ENCODE measurements at places on chromosomes 3 and 15. TPM values are rescaled to one million over a fixed set of nuclear protein-coding genes. Genes with fewer than 3 reads are reported as not detected.

Gene WDR93
- 3.2 TPM for polyA plus RNA-seq

Gene TGM5
- polyA plus RNA-seq = not detected

Gene PCOLCE2
- polyA plus RNA-seq = 5.0 TPM

Gene CSTA
- 1.5 TPM for polyA plus RNA-seq

Gene FMN1
- 21.0 TPM for polyA plus RNA-seq

Gene TMEM45A
- polyA plus RNA-seq = 27.4 TPM

Gene HRG
- polyA plus RNA-seq = 1.8 TPM

Gene GP9
- 1.8 TPM for polyA plus RNA-seq

Gene ZNF280D
- polyA plus RNA-seq = 41.1 TPM

Gene ST8SIA2
- polyA plus RNA-seq = 4.1 TPM

Gene ZNF717
- 16.4 TPM for polyA plus RNA-seq

Gene PIGZ
- 2.8 TPM for polyA plus RNA-seq

Gene ZBBX
- 4.0 TPM for polyA plus RNA-seq

Gene ZSCAN2
- 30.0 TPM for polyA plus RNA-seq

Gene GOLGA6D
- 0.16 TPM for polyA plus RNA-seq

Gene FBXW12
- 0.24 TPM for polyA plus RNA-seq

Gene PRRT3
- polyA plus RNA-seq = 4.5 TPM

- DNase-seq = no peak
Measured at GRCh38 chr3:173902871-173903270, 505.3 kb downstream of the NLGN1 start.

- no peak for DNase-seq
Measured at GRCh38 chr15:61715082-61715481, 345.2 kb downstream of the VPS13C start.

- peak; percentile 47 for DNase-seq
Measured at GRCh38 chr15:41772720-41773331, 1.5 kb upstream of the MAPKBP1 start.

GRCh38 chr15:54082836-54083492, 104.7 kb downstream of the UNC13C start:
- DNase-seq = peak; percentile 3

GRCh38 chr3:69439643-69440270, 53.9 kb upstream of the FRMD4B start:
- DNase-seq = no peak

DNA sequence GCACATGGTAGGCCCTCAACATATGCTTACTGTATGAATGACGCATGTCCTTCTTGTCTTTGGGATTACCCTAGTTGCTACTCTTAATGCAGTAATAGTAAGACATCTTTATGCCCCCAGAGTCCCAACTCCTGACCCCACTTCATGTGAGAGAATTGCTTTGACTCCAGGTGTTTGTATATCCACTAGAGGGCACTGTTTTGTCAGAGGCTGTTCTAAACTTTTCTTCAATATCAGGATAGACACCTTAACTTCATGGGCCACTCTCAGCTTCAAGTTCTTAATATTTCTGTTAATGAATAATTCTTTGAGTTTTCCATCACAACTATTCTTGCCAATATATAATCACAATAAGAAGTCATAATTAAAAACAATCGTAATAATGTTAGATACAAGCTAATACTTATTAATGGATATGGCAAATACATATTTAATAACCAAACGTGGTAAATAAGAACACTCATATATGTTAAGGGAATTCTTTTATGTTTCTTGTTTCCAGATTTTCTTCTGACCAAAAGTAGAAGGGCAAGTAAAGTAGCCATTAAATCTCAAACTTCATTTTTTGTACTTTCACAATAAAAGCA, 337.2 kb upstream of the DNAJC19 start:
- no peak for DNase-seq

- DNase-seq = no peak
Measured at GRCh38 chr3:135908225-135908624, 57.3 kb upstream of the PPP2R3A start.

- no peak for DNase-seq
Measured at GRCh38 chr15:35925275-35926006, 379.5 kb upstream of the DPH6 start.

GRCh38 chr15:64982472-64982871, 7.2 kb downstream of the SPG21 start:
- no peak for DNase-seq

DNA sequence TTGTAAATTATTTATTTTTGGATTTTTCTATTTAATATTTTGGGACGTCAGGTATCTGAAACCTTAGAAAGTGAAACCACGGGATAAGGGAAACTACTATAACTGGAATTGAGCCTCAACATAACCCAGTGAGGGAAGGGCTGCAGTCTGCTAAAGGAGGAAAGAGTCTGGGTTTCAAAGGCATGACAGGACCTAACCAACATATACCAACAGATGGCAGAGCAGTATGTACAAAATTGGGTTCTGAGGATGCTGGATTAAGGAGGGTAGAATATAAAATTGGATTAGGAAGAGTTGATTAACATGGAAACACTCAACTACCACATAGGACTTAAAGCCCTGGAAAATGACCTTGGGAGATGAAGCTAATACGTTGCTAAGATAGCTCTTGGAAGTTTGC, 603.5 kb downstream of the MECOM start:
- no peak for DNase-seq

GRCh38 chr3:189404024-189404423, 227.2 kb upstream of the TP63 start:
- no peak for DNase-seq

GRCh38 chr15:96972201-96972600, 641.7 kb downstream of the NR2F2 start:
- no peak for DNase-seq

DNA sequence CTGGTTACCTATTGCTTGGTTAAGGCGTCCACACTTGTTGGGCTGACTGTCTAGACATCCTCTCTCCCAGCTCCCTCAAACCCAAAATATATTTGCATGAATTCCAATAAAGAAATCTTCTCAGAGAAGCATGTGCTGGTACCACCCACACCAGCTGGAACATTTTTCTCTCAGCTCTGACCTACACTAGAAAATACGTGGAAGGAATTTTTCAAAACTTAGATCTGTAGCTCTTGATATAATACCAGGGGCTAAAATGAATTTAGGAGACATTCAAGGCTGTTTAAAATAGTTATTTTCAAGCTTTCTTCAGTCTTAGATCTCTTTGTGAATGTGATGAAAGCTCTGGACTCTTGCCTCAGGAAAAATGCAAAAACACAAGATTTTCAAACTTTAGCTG, 590.4 kb downstream of the PDCD6IP start:
- no peak for DNase-seq

DNA sequence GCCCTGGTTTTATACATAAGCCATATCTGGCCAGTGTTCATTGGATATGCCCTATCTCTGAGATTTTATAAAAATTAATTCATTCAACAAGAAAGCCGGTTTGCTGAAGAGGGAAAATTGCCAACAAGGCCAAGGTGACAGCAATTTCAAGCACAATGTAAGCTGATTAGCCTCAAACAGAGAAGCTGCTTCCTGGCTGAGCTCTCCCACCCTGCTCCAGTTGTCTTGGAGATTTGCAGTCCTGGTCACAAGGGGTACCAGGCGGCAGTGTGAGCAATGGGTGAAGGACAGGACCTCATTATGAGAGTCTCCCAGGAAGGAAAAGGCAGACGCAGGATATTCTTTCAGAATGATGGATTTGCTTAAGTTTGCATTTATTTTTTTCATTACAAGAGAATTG, 5.4 kb upstream of the THSD4 start:
- no peak for DNase-seq

DNA sequence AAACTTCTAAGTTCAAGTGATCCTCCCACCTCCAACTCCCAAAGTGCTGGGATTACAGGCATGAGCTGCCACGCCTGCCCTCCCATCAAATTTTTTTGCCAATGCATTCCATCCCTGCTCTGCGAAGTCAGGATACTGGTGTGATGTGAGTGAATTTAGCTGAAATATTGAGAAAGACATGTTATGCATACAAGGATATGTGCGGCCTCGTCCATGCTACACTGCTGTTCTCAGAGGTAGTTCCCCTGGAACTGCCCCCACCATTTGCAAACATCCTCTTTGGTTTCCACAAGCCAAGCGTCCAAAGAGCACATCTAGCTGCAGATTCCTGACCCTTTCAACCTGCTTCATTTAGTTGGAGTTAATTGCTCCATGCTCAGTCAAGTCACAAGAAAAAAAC, 36.5 kb upstream of the BCL2A1 start:
- DNase-seq = no peak

DNA sequence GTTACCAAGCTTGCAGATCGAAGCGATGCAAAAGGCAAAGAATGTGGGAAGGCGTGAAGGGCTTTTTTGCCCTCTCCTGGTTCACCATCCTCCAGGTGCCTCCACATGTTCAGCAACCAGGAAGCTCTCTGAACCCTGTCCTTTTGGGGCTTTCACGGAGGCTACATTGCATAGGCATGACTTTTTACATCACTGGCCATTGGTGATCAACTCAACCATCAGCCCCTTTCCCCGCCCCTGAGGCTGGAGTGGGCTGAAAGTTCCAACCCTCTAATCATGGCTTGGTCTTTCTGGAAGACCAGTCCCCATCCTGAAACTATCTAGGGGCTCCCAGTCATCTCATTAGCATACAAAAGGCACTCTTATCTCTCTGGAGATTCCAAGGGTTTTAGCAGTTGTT, 52.6 kb downstream of the UACA start:
- no peak for DNase-seq

- no peak for DNase-seq
Measured at GRCh38 chr3:156617781-156618180, 56.6 kb upstream of the TIPARP start.

DNA sequence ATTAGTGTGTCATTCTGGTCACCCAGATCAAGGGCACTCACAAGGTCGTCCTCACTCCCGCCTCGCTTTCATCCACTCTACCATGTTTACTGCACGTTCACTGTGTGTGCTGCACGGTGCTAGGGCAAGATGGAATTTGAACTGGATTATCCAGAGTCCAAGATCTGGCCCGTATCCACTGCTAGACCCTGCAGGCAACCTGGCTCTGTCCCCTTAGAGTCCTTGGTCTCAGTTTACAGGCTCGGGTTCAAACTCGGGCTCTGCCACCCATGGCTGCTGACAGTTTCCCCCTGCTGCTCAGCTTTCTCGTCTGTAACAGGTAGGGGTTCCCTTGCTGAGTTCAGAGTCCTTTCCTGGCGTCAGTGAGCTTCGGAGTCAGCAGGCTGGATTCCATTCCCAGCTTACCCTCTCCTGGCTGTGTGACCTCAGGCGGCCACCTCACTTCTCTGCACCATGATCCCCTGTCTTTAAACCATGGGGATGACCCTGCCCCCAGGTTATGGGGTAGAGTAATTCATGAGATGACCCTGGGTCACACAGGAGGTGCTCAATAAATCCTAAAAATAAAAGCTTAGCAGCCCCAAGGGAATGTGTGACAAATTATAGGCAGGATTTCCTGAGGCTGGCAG, 79.6 kb upstream of the SLC6A6 start:
- no peak for DNase-seq

- DNase-seq = no peak
Measured at GRCh38 chr3:65048151-65048550, 360.4 kb upstream of the ADAMTS9 start.

- DNase-seq = no peak
Measured at GRCh38 chr15:78624651-78625590, 4.1 kb upstream of the CHRNA3 start.

- no peak for DNase-seq
Measured at GRCh38 chr3:170196833-170197232, 15.3 kb upstream of the PHC3 start.

- DNase-seq = no peak
Measured at GRCh38 chr15:62404194-62404985, 239.3 kb upstream of the C2CD4B start.

GRCh38 chr3:124147946-124148345, 156.0 kb upstream of the ROPN1 start:
- DNase-seq = no peak

- peak; percentile 40 for DNase-seq
Measured at GRCh38 chr15:62344806-62345539, 179.9 kb upstream of the C2CD4B start.

GRCh38 chr3:48595075-48595525, at the start of gene COL7A1:
TSS of gene COL7A1 (minus strand) at chr3:48595329. CDS start at chr3:48595159, 170 bp downstream.
- no peak for DNase-seq

- no peak for DNase-seq
Measured at GRCh38 chr3:171401432-171401831, 58.8 kb downstream of the TNIK start.

DNA sequence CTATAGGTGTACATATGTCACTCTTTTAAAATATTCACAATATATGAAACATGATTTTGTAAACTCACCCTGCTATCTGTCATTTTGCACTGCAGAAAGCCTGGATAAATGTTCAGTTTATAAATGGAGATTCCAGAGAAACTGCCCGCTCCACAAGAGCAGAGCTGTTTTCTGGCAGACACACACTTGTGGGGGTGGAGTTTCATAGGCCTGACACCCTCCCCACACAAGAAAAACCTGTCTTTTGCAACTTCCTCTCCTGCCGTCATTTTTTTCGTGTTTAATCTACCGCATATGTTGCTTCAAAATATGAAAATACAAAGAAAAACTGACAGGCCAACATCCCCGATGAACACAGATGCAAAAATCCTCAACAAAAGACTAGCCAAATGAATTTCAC, 479.0 kb downstream of the GABRG3 start:
- no peak for DNase-seq

DNA sequence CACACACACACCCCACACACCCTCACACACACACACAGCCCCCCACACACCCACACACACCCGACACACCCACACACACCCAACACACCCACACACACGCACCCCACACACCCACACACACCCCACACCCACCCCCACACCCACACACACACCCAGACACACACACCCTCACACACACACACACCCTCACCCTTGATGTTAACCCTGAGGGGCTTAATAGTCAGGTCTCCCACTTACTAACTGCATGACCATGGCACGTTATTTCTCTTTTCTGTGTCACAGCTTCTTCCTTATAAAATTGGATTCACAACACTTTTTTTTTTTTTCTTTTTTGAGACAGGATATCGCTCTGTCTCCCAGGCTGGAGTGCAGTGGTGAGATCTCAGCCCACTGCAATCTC, 2.8 kb downstream of the GRM2 start:
- DNase-seq = no peak

- DNase-seq = no peak
Measured at GRCh38 chr15:77616072-77616471, 16.6 kb downstream of the LINGO1 start.

DNA sequence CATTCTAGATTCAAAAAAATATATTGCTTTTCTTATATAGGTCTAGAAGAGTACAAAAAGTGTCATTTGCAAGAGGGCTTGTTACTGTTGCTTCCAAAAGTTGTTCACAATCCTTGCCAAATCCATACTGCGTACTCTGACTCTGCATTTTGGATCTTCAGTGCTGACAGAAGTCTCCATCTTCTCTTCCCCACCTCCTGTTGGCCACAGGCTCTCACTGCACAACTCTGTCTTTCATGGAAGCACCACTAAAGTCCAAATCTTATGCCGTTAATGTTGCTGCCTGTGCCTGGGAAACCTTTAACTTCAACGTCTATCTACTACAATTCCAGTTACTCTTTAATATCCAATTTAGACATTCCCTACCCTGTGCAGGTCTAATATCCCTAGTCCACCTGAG, 419.9 kb downstream of the NR2F2 start:
- DNase-seq = no peak

Measured in left renal cortex interstitium (tissue), 4 donors.